ENCODE measurements at places on chromosomes 4 and X.
A peak's percentile ranks its signal among the peaks of the same experiment; 100 is the strongest.

- DNase-seq: no peak
Observed at GRCh38 chr4:20109391-20109790, 142.3 kb upstream of the SLIT2 start.

- DNase-seq: peak; percentile 46
Observed at GRCh38 chr4:102343964-102344519, 1.2 kb downstream of the SLC39A8 start.

DNA sequence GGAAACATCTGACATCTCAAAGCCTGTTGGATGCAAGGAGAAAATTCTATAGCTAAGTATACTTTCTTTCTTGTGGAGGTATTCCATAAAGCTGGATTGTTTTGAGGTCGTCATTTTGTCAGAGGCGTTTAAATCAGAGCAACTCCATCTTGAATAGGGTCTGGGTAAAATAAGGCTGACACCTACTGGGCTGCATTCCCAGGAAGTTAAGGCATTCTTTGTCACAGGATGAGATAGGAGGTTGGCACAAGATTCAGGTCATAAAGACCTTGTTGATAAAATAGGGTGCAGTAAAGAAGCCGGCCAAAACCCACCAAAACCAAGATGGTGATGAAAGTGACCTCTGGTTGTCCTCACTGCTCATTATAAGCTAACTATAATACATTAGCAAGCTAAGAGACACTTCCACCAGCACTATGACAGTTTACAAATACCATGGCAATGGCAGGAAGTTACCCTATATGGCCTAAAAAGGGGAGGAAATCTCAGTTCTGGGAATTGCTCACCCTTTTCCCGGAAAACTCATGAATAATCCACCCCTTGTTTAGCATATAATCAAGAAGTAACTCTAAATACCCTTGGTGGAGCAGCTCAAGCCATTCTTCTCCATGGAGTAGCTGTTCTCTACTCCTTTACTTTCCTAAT, 11.9 kb downstream of the HSD17B13 start:
- no peak for DNase-seq

GRCh38 chrX:352181-352580, 33.6 kb upstream of the GTPBP6 start:
- no peak for DNase-seq

DNA sequence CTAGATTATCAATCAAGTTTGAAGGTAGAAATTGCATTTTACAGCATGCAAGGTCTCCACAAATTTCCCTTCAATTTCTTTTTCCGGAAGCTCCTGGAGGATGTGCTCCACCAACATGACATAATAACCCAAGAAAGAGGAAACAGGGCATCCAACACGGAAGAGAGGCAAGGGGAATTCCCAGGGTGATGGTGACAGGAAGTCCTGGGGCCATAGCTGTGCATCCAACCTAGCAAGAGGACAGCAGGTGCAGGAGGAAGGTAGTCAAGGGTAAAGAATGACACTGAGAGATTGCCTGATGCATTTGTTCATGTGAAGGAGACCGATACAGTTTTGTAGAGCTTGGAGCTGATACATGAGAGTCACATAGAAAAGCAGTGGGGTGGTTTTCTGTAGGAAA, 115.7 kb upstream of the LSM6 start:
- no peak for DNase-seq

GRCh38 chrX:110417128-110417527, 58.5 kb downstream of the RTL9 start:
- DNase-seq: no peak

GRCh38 chr4:55138367-55138766, 13.0 kb upstream of the KDR start:
- no peak for DNase-seq

GRCh38 chrX:8868906-8869305, 67.7 kb upstream of the FAM9A start:
- DNase-seq: no peak

DNA sequence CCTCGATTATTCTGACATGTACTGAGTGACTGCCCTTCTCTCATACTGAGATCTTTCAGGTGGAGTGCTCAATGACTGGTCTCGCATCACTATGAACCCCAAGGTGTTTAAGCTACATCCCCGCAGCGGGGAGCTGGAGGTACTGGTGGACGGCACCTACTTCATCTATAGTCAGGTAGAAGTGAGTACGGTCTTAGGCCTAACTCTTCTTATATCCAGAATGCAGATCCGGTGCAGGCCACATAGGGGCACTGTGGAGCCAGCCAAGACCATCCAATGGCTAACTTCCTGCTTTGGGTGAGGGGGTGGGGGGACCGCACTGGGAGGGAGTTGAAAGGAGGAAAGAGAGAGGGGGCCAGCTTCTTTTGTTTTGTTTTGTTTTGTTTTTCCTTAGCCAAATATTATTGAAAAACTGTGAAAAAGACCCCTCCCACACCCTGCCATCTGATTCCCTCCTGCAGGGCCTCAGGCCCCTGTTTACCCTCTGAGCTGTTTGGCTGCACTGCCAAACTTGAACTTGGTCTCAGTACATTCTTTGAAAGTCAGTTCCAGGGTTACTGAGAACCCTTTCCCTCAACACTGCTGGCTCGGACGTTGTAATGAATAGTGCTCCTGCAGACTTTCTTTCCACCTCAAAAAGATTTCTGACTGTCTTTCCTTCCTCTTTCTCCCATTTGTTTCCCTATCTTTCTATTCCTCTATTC, 16.2 kb downstream of the AWAT2 start:
- peak; percentile 3 for DNase-seq

DNA sequence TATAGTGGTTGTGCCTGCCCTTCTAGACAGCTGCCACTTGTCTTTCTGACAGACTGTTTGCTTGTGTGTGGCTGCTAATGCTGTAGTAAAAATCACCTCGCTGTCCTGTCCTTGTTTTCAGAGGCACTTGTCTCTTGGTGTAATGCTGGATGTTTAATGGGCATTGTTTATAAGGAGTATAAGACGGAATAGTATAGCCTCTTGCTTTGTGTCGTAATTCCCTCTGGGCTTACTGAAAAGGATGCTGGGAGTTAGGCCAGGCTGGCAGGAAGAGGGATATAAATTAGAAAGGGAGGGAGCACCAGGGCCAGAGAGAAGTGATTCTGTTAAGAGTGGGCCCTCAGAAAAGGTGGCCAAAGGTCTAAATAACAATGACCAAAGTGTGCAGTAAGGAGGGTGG, 29.0 kb downstream of the NHS start:
- no peak for DNase-seq

DNA sequence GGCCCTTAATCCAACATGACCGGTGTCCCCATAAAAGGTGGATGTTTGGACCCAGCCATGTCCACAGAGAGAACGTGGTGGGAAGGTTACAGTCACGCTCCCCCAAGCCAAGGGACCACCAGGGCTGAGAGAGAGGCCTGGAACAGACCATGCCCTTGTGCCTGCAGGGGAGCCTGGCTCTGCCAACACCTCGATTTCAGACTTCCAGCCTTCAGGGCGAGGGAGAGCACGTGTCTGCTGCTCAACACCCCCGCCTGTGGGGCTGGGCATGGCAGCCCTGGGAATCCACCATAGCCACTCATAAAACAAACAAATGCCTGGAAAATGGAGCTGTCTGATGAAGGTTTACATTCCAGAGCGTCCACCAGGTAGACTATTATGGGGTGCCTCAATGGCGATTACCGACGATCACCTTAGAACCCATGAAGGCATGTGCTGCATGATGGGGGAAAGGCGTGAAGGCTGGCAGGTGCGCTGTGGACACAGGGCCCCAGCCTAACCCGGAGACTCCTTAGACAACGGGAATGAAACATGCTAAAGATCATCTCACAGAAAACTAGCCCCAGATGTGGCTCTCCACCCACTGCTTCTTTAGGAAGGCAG, 42.3 kb upstream of the HMX1 start:
- DNase-seq: no peak

GRCh38 chrX:45794995-45795337, 594.3 kb upstream of the DIPK2B start:
- DNase-seq: no peak

DNA sequence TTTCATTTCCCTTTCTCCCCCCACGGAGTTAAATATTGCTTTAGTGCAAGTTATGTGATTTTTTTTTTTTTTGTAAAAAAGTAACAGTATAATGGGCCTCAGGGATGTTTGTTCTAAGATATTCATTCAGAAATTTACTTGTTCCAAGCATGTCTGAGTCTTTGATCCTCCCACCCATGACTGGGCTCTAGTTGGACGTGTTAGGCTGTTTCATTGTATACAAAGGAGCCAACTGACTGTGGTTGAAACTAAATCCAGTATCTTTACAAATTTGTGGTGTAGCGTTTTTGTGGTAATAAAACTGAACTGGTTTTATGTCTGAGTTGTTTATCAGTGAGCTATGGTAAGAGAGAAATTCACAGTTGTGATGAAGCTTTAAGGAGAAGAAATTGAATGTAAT, 74.1 kb downstream of the DOCK11 start:
- no peak for DNase-seq

- no peak for DNase-seq
Observed at GRCh38 chr4:137200322-137200721, 332.0 kb downstream of the PCDH18 start.

DNA sequence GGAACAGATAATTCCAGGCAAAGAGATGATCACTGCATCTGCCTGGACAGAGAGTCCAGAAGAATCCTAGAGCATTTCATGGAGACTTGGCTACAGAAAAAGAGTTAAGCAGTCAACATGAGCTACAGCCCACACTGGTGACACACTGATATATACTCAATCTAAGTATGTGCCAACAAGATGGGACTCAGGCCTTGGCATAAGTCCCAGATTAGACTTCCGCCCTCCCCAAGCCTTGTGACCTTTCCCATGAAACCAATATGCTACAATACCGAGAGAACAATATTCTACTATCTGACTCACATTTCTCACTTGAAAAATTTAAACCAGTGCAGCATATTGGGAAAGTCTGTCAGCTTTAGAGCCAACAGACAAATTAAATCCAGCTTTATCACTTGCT, 65.7 kb upstream of the SLITRK2 start:
- DNase-seq: no peak

DNA sequence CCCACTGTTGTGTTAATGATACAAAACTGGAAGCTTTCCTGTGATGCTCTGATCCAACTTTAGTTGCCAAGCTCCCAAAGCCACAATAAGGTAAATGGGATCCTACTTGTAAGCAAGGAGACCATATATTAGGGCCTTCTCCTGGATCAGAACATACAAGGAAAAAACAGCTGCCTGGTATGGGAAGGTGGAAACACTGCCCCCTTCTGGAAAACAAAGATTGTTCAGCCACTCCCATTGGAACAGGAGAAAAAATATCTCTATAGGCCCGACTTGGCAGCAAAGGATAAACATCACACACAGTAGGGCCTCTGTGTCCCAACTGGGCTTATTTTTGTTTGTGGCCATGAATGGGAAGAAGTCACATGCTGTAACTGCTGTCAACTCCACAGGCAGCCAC, 166.5 kb downstream of the TBX22 start:
- DNase-seq: no peak

Measured in activated CD4-positive, alpha-beta T cell treated with anti-CD3 and anti-CD28 coated beads for 24 hours (primary cell).